GM12865 (cell line): ENCODE measurements at places on chromosomes 3 and 15.

GRCh38 chr3:195348426-195349115 is 77.6 kb upstream of the XXYLT1 start:
- no peak for DNase-seq

- peak; percentile 11 for DNase-seq
Measured at GRCh38 chr3:81643721-81644120, 117.7 kb downstream of the GBE1 start.

DNA sequence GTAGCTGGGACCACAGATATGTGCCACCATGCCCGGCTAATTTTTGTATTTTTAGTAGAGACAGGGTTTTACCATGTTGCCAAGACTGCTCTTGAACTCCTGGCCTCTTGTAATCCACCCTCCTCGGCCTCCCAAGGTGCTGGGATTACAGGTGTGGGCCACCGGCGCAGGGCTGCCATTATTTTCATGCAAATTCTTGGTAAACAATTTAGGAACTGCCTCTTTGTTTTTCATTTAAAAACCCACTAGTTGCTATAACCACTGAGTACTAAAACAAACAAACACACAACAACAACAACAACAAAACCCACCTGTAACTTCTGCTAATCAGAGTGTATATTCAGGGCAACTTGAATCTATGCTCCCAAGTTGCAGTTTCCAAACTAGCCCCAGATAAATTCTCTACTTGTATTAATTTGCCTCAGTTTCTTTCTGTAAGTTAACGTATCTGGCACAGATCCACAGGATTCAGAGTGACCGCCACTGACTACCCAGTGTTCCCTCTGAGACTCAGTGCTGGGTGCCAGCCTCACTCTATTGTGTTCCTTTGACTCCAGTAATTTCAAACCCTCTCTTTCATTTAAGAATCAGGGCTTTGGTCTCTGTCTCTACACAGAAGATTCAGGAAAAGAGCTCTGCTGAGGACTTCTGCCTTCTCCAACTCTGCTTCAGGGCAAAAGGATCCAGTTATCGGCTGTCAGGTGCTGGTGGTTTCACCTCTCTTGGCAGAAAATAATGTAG is 18.6 kb upstream of the ZNF710 start:
- no peak for DNase-seq

DNA sequence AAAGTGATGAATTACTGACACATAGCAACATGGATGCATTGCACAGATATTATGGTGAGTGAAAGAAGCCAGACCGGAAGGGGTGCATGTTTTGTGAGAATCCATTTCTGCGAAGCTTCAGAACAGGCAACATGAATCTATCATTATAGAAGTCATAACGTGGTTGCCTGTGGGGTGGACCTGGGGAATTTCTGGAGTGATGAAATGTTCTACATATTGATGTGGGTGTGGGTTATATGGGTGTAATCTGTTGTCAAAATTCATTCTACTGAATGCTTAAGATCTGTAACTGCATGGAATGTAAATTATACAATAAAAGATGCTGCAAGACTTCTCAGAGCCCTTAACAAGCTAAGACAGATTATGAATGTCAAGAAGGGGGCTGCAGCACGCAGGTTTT is 25.2 kb upstream of the TSPAN3 start:
- no peak for DNase-seq

- no peak for DNase-seq
Measured at GRCh38 chr15:69661871-69662644, 209.4 kb downstream of the RPLP1 start.

- DNase-seq = no peak
Measured at GRCh38 chr3:94173673-94174434, 111.0 kb downstream of the NSUN3 start.

DNA sequence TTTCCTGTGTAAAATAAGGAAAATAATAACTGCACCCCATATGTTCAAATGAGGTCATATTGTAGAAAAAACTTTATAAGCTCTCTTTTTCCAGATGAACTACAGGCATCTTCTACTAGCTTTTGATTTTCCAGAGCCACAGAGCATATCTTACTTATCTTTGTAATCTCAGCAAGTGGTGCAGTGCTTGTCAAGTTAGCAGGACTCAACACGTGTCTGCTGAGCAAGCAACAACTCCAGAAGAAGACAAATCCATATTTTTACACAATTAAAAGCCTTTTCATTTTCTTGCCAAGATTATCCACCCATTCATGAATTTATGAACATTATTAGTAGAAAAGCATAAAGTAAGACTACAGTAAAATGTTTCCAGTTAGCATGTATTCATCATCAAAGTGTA is 14.4 kb upstream of the TSC22D2 start:
- no peak for DNase-seq

DNA sequence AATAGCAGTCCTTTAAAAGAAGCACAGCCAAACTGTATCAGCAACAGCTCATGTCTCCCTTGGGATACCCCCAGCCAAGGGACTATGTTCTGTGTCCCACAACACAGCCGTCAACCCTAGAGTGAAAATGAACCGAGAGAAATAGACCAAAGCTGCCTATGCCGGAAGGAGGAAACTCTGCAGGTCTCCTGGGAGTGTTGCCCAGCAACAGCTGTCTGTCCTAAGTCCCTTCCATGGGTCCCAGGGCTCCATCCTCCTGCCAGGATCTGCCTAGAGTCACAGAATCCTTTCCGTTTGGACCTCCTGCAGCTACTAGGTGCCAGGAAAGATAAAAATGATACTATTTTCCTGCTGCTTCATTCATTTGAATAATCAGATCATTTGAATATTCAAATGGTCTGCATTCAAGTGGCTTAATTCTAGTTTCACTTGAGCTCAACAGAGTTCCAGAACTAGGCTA is 53.1 kb downstream of the TRANK1 start:
- peak; percentile 77 for DNase-seq

GRCh38 chr15:51751697-51752683 is 593 bp downstream of the TMOD2 start:
- peak; percentile 49 for DNase-seq

DNA sequence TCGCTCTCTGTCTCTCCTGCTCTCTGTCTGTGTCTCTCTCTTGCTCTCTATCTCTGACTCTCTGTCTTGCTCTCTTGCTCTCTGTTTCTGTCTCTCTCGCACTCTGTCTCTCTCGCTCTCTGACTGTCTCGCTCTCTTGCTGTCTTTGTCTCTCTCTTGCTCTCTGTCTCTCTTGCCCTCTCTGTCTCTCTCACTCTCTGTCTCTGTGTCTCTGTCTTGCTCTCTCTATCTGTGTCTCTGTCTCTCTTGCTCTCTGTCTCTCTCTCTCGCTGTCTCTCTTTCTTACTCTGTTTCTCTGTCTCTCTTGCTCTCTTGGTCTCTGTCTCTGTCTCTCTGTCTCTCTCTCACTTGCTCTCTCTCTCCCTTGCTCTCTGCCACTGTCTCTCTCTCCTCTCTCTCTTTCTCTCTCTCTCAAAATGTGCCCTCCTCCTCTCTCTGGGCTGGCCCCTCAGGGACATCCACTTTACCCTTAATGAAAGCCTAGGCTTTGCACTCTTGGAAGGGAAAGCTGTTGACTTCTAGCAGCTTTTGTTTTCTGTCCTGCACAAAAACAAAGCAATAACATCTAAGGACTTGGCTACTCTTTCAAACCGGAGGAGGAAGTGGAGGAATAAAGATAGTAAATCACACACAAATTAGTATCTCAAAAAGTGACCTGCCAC is 73.9 kb upstream of the NR2E3 start:
- DNase-seq = no peak

- DNase-seq = no peak
Measured at GRCh38 chr3:195254454-195255175, 16.3 kb downstream of the XXYLT1 start.

DNA sequence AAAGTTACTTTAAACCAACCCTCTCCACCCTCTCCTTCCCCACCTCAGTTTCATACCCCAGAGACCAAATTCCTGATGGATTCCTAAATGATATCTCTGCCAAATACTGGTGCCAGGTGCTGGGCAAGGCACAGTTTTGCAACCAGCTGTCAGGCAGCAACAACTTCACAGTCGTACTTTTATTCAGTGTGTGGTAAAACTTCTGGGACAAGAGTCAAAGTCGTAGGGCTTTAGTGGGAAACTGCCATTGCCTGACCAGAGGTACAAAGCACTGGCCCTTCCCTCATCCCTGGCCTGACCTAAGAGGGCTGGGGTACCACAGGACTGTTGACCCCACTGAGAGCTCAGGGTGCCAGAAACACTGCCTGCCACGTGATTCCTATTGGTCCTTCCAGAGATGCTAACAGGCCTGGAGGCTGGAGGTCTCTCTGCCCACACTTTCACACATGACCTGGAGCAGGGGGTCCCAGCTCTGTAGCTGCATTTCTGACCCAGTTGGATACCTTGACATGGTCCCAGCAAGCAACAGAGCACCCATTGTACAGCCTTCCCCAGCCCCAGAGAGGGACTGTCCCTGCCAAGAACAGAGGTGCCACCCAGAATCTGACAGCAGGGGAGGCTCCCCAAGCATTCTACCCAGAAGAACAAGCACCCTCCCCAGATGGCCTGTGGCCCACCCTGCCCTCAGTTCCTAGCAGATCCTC is 59.9 kb downstream of the LIPC start:
- DNase-seq = no peak

GRCh38 chr3:33954956-33955355 is 156.5 kb downstream of the PDCD6IP start:
- no peak for DNase-seq

DNA sequence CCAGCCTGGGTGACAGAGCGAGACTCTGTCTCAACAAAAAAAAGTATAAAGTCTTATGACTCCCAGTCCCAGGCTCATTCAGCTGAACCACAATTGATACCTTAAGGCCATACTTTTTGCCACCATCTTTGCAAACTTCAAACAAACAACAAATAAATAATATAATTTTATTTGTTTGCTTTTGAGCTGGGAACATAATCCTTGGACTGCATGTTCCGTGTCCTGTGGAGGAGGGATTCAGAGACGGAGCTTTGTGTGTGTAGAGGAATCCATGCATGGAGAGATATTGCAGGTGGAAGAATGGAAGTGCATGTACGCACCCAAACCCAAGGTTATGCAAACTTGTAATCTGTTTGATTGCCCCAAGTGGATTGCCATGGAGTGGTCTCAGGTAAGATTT is 238.6 kb downstream of the ADAMTSL3 start:
- no peak for DNase-seq

GRCh38 chr15:87549296-87549695 is 707.2 kb downstream of the NTRK3 start:
- no peak for DNase-seq

- DNase-seq = no peak
Measured at GRCh38 chr3:37526511-37526910, 335.2 kb upstream of the CTDSPL start.

- DNase-seq = peak; percentile 35
Measured at GRCh38 chr3:178671791-178672190, 135.6 kb downstream of the KCNMB2 start.

DNA sequence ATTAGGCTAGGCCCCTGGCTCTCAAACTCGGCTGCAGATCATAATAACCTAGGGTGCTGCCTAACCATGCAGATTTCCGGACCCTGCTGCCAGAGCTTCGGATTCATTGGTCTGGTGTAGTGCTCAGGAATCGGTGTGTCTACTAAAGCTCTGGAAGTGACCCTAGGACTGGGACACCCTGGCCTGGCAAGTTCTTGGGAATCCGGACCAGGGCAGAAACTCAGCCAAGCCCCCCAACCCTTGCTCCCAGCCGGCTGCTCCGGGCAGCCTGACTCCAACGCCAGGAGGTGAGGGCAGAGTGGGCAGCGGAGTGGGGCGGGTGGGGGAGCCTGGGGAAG is 23.0 kb downstream of the IGDCC3 start:
- DNase-seq = no peak

DNA sequence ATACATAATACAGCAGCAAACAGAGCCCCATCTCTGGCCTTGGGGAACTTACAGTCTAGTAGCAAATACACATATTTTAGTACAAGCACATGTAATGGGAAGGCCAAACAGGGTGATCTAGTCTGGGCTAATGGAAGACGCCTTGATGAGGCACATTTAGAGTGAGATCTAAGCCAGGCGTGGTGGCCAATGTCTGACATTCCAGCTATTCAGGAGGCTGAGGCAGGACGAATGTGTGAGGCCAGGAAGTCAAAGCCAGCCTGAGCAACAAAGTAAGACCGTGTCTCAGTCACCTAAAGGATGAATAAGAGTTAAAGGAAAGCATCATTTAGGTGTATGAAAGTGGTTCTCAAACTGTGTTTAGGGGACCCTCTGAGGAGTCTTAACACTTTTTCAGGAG is 291.9 kb downstream of the MAGI1 start:
- DNase-seq = no peak

DNA sequence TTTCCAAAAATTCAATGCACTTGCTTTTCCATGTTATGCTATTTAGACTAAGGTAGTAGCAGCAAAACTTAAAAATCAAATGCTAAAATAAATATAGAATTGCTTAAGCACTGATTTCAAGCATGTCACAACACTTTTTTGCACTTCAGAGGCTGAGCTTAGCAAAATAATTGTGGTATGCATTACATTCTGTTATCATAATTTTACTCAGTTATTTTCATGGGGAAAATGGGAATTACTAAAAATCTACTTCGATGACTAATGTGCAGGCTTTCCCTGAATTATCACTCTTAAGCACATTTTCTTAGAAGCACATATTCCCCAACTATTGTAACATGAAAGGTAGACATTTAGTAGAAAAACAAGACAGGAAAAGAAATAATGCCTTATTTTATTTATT is 322.4 kb upstream of the CBLB start:
- DNase-seq = no peak

- peak; percentile 48 for DNase-seq
Measured at GRCh38 chr3:171309906-171310359, 150.3 kb downstream of the TNIK start.

- DNase-seq = no peak
Measured at GRCh38 chr3:81916890-81917289, 155.4 kb upstream of the GBE1 start.

- peak; percentile 29 for DNase-seq
Measured at GRCh38 chr3:180048103-180048502, 11.4 kb upstream of the PEX5L start.

DNA sequence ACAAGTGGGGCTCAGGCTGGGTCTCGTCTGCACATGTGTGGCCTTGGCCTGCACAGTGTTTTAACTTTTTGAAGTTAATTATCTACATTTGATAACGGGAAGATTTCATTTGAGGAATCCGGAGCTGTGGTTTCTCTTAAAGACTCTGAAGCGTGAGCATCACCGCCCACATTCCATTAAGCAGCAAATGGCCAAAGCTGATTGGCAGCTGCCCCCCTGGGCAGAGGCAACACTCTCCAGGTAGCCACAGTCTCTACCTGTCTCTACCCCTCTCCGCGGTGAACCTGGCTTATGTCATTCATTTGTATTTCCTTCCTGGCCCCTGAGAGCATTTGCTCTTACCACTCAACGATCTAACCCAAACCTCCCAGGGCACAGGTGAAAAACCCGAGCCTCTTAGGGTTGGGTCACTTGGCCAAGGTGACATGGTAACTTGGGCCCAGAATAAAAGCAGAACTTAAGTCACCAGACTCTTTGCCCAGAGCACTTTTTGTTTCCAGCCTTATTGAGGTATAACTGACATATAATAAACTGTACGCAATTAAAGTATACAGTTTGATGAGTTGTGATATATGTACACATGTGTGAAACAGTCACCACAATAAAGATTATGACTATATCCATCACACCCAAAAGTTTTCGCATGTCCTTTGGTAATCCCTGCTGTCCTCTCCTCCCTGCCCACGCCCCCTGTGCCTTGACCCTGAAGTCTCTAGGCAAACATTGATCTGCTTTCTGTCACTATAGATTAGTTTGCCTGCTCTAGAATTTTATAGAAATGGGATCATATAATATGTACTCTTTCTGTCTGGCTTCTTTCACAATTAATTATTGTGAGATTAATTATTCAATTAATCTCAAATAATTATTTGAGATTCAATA is 245.7 kb upstream of the HES1 start:
- no peak for DNase-seq
